ENCODE measurements at places on chromosomes 3 and 15.

DNA sequence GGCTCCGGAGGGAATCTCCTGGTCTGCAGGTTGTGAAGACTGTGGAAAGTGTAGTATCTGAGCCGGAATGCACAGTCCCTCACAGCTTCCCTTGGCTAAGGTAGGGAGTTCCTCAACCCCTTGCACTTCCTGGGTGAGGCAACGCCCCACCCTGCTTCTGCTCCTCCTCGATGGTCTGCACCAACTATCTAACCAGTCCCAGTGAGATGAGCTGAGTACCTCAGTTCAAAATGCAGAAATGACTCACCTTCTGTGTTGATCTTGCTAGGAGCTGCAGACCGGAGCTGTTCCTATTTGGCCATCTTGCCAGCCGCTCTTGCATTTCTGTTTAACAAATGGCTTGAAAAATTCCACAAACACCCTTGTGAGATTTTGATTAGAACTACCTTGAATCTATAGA is 156.1 kb downstream of the STXBP5L start:
- DNase-seq = no peak

DNA sequence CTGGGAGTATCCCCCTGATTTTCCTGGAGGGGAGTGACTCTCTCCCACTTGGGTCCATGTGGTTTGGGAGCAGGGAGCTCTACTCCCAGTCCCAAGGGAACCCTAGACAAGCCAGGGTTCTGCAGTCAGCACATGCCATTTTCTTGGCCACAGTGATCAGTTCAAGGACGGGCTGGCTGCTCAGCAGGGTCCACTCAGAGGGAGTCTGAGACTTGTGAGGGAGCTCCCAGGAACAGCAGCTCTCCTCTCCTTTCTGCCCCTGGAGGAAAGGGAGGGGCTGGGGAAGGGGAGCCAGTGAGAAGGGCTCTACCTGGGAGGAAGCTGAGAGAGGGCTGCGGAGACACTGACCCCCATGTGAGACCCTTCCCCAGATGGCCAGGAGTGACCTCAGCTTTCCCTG is 29.1 kb upstream of the LMCD1 start:
- DNase-seq = no peak

GRCh38 chr3:13547591-13548371 is 1.1 kb upstream of the FBLN2 start:
- no peak for DNase-seq

DNA sequence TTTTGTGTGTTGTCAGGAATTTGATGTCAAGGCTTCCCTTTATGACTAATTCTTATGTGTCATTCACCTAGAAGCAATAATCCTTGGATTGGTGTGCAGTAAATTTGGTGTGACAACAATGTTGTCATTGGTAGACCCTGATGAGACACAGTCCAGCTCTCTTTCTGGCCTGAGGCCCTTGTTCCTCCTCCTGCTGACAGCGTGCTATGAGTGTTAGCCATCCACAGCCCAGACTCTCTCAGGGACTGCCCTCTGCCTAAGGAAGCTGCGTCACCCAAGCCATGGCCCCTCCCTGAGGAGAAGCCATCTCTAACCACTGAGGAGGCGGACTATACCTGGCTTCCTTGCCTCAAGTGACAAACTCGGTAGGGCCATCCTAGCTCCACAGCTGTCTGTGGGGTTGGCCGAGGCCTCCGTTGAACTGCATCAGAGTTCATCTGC is 13.3 kb upstream of the TM4SF1 start:
- DNase-seq = no peak

DNA sequence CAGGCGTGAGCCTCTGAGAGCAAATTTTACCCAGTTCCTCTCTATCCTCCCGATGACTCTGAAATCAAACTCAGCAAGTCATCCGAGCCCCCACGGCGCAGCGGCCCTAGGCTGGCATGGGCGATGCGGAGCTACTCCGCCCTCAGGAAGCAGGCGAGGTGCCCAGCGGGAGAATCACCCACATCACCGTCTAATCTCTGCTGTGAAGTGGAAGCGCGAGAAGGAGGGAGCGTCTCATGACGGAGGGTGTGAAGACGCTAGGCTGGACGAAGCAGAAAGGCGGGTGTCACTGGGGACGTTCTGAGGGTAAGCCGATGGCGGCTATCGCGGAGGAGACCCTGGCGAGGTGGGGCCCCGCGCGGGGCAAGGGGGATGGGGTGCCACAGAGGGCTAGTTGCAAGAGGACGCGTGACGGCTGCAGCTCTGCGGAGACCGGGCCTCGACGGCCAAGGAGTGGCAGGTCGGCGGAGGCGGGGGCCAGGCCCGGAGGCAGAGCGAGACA is 9.1 kb upstream of the GNAI2 start:
- DNase-seq = no peak
